LoVo (cell line): ENCODE measurements at places on chromosomes 16 and 17.

GRCh38 chr17:79410681-79411080, 200.2 kb downstream of the RBFOX3 start:
- DNase-seq, result no peak

GRCh38 chr16:29816694-29817441, 916 bp downstream of the PAGR1 start:
- DNase-seq, result peak; percentile 63

- DNase-seq, result no peak
Measured at GRCh38 chr17:74152591-74153455, 50.7 kb upstream of the RPL38 start.

- no peak for DNase-seq
Measured at GRCh38 chr16:14548933-14549788, 80.9 kb downstream of the PARN start.

DNA sequence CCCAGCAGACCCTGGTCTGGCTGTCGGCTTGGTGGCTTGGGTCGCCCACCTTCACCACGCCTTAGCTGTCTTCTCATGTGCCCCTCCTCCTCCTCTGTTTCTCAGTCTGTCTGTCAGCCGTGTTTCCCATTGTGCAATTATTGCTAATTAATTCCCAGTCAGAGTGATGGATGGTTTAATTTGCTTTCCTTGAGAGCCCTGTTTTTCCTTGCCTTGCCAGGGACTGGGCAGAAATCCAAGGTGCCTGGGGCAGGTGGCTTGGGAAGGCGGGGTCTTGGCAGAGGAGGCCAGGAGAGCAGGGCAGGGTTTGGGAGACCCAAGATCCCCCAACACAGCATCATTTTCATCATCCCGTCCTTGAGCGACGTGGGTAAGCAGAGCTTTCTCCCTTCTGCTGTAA, 21.3 kb downstream of the NECAB2 start:
- no peak for DNase-seq

GRCh38 chr17:6439951-6440350, 4.3 kb upstream of the PIMREG start:
- no peak for DNase-seq
